ENCODE measurements at places on chromosomes 12 and 14.

GRCh38 chr14:95339301-95339865 is 19.7 kb upstream of the CLMN start:
- DNase-seq = no peak

GRCh38 chr12:6980740-6981139 is 10.0 kb downstream of the EMG1 start:
- no peak for DNase-seq

GRCh38 chr14:92601757-92602417 is 88.3 kb downstream of the RIN3 start:
- DNase-seq = no peak

GRCh38 chr12:30691122-30691879 is 4.4 kb downstream of the IPO8 start:
- no peak for DNase-seq

DNA sequence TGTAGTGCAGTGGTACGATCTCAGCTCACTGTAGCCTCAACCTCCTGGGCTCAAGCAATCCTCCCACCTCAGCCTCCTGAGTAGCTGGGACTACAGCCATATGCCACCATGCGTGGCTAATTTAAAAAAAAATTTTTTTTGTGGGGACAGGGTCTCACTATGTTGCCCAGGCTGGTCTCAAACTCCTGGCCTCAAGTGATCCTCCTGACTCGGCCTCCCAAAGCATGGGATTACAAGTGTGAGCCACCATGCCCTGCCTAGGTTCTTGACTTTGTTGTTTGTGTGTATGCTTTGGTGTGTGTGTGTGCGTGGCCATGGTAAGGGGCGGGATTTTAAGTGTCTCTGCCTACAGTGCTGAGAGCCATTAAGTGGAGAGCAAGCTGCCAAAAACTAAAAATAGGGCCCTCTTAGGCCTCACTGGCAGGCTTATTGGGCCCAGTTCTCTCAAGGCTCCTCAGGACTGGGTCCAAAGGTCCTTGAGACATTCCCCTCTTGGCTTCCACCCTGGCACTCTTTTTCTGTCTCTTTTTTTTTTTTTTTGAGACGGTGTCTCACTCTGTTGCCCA is 5.1 kb downstream of the COX14 start:
- no peak for DNase-seq

DNA sequence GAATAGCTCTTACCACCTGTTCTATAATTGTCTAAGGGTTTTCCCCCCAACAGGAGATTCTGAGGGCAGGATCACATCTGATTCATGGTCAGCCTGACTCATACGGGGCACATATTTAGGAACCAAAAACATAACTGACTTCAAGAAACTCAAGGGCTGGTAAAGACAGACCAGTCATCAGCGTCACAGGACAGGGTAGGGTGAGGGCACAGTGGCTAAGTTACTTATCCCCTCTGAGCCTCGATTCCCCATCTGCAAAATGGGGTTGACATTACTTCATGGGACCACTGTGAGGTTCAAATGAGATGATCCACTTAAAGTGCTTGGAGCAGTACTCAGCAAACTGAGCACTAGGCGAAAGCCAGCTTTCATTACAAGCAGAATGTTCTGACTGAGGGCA is 606 bp downstream of the CINP start:
- DNase-seq = peak; percentile 20

DNA sequence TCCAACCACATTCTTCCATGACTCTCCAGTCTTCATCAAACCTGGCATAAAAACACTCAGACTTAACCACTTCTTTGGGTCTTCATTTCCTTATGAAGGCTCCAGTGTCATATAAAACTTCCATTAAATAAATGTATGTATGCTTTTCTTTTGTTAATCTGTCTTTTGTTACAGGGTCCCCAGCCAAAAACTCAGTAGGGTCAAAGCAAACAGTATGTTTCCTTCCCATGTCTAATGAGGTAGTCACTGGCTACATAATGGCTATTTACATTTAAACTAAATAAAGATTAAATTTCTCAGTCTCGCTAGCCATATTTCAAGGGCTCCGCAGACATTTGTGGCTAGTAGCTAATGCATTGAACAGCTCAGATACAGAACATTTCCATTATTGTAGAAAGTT is 40.1 kb upstream of the STAB2 start:
- no peak for DNase-seq

DNA sequence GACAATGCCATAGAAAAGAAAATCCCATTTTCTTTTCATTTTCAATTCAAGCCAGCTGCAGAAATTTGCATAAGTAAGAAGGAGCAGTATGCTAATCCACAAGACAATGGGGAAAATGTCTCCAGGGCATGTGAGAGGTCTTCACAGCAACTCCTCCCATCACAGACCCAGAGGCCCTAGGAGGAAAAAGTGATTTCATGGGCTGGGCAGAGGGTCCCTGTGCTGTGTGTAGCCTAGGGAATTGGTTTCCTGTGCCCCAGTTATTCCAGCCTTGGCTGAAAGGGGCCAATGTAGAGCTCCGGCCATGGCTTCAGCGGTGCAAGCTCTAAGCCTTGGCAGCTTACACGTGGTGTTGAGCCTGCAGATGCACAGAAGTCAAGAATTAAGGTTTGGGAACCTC is 211.4 kb downstream of the CCDC59 start:
- DNase-seq = no peak

DNA sequence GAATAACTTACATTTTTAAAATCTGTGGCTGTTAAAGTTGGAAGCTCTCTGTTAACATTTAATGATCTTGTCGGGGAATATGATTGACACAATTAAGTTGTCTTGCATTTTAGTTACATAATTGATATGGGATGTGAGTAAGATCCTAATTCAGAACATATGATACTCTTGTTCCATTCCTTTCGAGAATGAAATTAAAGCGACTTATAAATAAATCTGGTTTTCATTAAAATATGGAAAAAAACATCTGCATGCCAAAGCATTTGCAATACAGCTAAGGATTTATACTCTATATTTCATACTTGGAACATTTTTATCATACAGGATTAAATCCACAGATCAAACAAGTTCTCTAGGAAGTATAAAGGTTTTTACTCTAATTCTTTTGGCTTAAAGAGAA is 52.0 kb downstream of the SLC38A6 start:
- DNase-seq = no peak

GRCh38 chr14:90408713-90409112 is 11.9 kb downstream of the CALM1 start:
- no peak for DNase-seq

DNA sequence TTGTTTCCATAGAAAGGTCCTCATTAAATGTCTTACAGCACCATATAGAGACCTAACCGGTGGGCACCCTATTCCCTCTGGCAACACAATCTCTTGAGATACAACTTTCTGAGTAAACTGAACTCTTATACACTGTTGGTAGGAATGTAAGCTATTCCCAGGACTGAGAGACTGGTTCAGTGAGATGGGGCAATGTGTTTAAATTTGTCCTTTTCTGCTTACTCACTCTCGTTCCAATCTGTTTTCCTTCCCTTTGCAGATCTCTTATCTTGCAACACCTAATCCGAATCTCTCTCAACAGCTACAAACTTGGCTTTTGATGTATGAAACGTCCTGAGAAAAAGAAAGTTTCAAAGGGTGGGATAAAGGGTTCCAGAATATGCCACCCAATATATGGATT is 26.1 kb upstream of the ETV6 start:
- DNase-seq = no peak

- peak; percentile 50 for DNase-seq
Observed at GRCh38 chr12:94109160-94109559, 39.2 kb upstream of the PLXNC1 start.

GRCh38 chr14:90827919-90828610 is 11.8 kb upstream of the TTC7B start:
- peak; percentile 60 for DNase-seq
